ENCODE measurements at places on chromosomes 7 and 10.

DNA sequence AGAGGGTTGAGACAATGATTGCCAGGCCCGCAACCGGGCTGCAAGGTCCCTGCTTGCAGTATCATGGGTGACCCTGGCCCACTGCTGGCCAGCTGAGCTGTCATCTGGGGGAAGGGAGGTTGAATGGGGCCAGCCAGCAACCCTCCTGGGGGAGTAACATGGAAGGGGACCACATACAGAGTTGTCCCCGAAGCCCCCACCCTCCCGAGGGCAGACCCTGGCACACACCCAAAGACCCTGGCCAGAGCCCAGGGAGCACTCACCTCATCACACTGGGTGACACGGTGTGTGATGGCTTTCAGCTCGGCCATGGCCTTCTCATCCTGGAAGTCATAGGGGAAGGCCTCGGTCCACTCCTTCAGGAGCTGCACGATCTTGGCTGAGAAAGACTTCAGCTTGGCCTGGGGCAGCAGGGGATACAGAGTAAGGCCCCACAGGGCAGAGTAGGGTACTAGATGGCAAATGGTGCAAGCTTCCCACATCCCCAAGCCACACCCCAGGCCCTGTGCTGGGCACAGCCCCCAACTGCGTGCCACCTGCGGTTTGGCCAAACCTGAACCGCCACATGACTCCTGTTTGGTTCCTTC, 63.4 kb downstream of the CSGALNACT2 start:
- no peak for ATAC-seq

GRCh38 chr10:72330069-72330426, 24.7 kb downstream of the DNAJB12 start:
- ATAC-seq, result no peak

DNA sequence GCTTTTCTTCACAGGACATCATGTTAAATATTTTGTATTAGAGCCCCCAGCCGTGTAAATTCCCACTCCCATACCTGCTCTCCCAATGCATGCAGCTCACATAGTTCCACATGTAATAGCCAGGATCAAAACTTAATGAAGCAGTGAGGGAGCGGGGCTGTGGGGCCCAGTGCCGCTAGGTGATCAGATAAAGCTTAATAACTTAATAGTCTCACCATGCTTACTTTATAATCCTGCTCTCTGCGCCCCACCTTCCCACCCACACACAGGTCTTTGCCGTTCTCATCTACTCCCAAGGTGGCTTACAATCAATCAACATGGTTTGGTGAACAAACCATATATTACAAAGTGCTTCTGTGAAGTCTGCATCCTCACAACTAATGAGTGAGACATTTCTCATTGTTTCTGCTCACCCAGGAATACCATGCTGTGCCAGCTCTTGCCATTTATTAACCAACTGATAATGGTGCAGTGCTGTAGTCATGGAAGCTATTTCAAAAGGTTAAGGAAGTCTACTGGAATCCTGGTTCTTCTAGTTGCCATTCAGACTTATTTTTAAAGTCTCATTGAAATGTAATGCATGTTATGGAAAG, 156.4 kb downstream of the CTTNBP2 start:
- ATAC-seq, result no peak

DNA sequence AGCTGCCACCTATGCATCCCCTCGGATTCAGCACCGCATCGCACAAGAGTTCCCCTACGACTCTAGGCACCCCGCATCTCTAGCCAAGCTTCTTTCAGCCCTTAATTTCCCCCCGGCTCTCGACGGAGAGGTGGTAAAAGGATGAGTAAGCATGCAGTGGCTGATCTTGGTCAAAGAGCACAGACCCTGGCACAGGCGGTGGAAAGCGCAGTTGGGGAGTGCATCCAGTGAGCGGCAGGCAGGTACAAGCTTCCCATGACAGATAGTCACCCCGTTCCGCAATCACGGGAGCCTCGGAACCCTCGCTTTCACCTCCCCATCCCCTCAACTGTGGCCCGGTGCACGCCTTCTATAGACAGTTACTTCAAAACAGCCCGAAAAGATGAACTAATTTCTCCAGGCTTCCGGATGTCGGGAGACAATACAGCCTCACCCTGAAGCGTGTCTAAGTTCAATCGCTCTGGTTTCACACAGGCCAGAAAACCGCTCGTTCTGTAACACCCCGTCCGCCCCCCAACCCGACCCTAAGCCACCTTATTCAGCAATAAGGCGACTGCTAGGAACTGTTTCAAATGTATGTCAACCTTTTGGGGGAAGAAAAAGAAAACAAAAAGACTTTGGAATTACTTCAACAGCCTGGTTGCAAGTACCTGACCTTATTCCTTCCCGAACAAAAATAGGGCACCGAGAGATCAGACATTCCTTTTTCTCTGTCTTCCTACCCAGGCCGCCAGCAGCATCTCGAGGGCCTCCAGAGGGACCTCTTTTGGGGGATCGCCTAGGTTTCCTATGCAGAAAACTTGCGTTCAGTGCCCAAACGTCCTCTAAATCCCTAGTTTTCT, 1.4 kb downstream of the RHEB start:
- ATAC-seq, result peak; percentile 26

DNA sequence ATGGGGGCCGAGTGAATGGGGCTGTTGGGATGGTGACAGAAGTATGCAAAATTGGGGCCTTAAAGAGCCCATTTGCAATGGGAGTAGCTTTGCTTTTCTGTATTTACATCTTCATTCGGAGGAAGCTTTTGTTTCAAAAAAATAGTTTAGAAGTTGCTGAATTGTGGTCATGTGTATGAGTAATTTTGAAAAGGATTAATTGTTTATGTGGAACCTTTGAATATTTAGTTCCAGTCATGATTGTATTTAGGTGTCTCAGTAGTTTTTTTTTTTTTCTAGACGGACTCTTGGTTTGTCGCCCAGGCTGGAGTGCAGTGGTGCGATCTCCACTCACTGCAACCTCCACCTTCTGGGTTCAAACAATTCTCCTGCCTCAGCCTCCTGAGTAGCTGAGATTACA, 37.2 kb downstream of the RBM33 start:
- ATAC-seq, result peak; percentile 27

DNA sequence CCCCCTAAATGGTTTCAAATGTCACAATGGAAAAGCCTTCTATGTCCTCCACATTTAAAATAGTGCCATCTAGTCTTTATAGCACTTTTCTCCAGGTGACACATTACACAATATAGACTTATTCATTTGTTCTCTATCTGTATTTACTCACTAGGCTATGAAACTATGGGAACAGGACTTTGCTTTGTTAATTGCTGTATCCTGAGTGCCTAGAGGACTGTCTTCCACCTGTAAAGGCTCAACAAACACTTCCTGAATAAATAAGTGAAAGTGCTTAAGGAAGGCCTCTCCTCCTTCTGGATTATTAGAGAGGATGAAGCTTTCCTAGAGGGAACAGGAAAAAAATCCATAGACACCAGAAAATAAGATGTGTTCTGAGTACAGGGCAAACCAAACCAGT, 397.6 kb upstream of the LRRN3 start:
- no peak for ATAC-seq

DNA sequence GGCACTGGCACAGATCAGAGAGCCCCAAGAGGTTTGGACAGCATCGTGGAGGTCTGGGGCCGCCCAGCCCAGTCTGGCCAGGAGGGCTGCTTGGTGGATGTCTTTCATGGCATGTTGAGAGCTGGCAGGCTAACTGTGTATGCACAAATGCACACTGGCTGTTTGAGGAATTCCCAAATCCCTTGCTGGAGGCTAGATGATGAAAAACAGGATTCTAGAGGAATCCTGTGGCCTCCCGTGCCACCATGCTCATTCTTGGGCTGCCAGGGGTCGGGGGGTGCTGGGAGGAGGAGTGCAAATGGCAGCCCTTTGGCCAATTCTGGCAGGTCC, 26.5 kb downstream of the LEP start:
- ATAC-seq, result no peak

DNA sequence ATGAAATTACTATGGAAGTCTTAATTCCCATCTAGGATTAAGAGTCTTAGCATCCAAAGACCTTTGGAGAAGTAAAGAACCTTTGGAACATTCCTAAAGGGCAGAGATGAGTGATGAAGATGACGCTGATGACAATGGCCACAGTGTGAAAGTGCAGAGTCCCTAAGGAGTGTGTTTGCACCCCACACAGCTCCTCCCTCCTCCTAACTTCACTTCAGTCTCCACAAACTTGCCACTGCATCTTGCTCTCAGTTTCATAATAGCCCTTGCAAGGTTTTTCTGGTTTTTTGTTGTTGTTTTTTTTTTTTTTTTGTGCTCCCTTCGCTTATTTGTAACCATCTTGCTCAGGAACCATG, 117.5 kb upstream of the ANLN start:
- no peak for ATAC-seq

- ATAC-seq, result no peak
Measured at GRCh38 chr7:129798616-129799349, 154.0 kb downstream of the UBE2H start.

- no peak for ATAC-seq
Measured at GRCh38 chr10:42738679-42739078, 43.9 kb upstream of the BMS1 start.

DNA sequence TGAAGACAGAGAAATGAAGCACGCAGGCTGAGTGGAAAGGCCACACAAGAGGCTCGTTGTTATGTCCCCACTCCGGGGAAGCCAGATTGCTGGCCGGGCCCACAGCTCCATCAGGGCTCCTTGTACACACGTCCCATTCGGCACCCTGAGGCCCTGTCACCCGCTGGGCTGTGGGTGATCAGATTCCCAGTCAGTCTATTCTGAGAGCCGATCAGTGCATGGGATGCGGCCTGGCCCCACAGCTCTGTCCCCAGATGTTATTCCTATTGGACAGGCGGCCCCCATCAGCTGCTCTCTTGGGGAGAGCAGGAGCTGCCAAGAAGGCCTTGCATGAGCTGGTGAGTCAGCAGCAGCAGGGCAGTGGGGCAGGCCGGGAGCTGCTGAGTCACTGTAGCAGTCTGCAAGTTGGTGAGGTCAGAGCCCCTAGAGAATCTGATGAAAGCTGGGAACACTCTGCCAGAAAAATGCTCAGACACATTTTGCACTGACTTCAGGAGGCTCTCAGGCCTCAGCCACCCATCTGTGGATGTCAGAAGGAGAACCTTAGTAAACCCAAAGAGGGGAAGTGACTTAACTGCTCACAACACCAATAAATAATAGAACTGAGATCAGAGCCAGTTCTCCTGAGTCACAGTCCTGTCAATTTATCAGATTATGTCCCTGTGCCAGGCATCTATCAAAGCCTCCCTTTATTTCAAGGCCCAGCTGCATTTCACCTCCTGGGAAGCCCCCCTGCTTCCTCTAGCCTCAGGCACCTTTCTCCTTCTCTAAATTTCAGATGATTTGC, 9.4 kb upstream of the PSAP start:
- ATAC-seq, result peak; percentile 95

GRCh38 chr10:80596391-80597257, 58.9 kb downstream of the SH2D4B start:
- peak; percentile 75 for ATAC-seq

DNA sequence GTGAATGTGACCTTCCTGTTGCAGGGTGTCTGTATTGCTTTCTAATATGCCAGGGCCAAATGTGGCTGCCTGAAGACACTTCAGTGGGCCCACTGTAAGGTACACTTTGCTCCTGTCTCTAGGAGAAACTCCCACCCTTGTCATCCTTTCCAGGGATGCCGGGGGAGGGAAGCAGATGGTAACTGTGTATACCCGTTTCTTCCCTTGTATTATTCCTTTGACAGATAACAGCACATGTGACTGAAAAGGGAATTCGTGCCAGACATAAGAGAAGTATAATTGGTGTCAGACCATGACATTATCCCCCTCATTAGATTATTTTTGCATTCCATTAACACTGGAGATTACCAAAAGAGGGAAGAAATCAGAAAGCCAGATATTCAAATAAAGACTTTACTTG, 317.7 kb downstream of the CAMK1D start:
- ATAC-seq, result no peak

GRCh38 chr10:45410807-45411606, 37.0 kb downstream of the ALOX5 start:
- peak; percentile 96 for ATAC-seq

GRCh38 chr10:127391875-127392274, 157.2 kb upstream of the NPS start:
- no peak for ATAC-seq

DNA sequence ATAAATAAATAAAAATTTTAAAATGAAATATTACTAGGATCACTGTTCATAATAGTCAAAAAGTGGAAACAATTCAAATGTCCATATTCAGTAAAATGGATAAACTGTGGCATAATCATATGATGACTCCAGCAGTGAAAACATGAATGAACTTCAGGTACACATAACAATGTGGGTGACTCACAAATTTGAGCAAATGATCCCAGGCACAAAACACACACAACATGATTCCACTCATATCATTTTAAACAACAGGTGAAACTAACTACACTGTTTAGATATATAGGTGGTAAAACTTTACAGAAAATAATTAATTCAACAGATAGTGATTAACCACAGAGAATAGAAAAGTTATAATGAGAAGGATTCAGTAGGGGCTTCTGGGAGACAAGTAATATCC, 14.7 kb upstream of the SAMD8 start:
- ATAC-seq, result no peak

DNA sequence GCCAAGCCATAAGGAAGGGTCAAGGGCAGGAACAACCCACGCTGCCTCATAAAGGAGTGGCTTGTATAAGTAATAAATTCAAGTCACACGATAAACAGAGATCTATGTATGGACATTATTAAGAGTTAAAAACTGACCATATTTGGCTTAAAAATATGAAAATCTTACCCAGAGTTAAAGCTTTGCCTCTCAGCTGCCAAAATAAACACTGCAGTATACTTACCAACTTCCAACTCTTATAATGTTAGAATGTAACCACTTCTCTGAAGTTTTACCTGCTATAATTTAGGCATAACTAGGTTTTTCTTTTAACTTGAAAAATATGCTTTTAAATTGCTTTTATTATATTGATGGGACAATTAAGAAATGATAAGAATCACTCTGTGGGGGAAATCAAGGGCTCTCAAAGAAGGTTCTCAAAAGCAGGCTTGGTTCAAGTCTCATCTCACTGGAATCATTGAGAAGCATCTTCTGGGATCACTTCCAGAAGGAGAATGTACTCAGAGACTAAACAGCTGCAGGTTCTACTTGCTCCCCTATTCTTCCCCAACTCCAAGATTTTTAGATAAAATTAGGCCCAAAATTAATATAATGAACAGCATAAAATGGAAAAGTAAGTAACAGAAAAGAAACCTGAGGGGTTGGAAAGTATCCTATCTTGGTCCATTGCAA, 16.1 kb upstream of the CAV2 start:
- ATAC-seq, result no peak

DNA sequence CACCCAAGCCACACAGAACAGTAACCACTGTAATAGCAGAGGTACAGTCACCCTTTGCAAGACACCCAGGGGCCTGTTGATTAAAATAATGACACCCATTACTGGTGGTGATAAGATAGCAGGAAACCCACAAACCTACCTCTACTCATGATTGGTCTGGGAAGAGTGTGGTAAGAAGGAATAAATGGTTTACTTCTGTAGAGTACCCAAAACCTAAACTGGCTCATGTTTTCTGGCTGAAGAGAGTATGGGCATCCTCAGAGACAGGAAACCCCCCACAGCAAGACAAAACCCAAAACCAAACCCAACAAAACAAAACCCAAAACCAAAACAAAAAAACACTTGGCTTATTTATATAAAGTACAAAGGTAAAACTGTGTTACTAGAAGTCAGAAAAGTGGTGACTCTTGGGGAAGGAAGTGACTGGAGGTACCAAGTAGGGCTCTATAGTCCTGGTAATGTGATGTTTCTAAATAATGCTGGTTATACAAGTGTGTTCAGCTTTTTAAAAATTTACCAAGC, 15.5 kb upstream of the DNAJB12 start:
- ATAC-seq, result peak; percentile 94
